ENCODE measurements at places on chromosomes 6 and 20.

DNA sequence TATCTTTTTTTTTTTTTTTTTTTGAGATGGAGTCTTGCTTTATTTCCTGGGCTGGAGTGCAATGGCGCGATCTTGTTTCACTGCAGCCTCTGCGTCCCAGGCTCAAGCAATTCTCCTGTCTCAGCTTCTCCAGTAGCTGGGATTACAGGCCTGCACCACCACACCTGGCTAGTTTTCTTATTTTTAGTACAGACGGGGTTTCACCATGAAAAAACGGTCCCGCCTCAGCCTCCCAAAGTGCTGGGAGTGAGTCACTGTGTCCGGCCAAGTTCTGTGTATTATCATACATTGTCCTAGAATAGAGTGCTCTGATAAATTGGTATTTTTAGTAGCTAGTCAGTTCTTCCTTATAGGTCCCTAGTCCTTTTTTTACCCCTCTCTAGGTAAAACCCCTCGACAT lies 2.8 kb downstream of the SNRPC start:
- no peak for DNase-seq

- no peak for DNase-seq
Observed at GRCh38 chr6:144334150-144334708, 49.1 kb downstream of the UTRN start.

GRCh38 chr6:51027283-51028065 lies 208.8 kb downstream of the TFAP2B start:
- DNase-seq = no peak

- DNase-seq = no peak
Observed at GRCh38 chr6:82364087-82365015, 734 bp downstream of the TPBG start.

- DNase-seq = no peak
Observed at GRCh38 chr20:53099856-53100255, 127.7 kb downstream of the TSHZ2 start.

- DNase-seq = no peak
Observed at GRCh38 chr6:151784441-151785214, 22.9 kb upstream of the ESR1 start.

GRCh38 chr6:84756877-84757276 lies 7.5 kb downstream of the TBX18 start:
- DNase-seq = no peak

GRCh38 chr6:24323632-24324337 lies 34.1 kb downstream of the DCDC2 start:
- DNase-seq = no peak

GRCh38 chr6:76230711-76231110 lies 158.2 kb upstream of the IMPG1 start:
- DNase-seq = no peak

- DNase-seq = no peak
Observed at GRCh38 chr20:50744143-50744792, 12.9 kb downstream of the PARD6B start.

GRCh38 chr6:61134028-61134427 lies 1152.0 kb downstream of the KHDRBS2 start:
- DNase-seq = no peak

- DNase-seq = no peak
Observed at GRCh38 chr20:11231742-11232648, 558.2 kb upstream of the JAG1 start.

DNA sequence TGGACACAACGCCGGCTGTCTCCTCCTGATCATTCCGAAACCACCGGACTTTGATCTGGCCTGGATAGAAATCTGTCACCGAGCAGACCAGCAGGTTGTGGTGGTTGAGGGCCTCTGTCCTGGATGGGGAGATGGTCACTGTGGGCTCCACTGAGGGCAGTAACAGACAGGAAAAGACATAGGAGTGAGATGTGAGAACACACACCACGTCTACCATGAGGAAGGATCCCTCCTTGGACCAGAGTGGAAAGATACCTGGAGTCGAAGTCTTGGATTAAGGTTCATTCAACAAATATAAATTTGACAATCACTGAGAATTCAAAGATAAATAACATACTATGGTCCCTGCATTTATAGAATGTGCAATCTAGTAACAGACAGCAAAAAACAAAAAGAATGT lies 4.4 kb downstream of the HLA-DQB1 start:
- no peak for DNase-seq

DNA sequence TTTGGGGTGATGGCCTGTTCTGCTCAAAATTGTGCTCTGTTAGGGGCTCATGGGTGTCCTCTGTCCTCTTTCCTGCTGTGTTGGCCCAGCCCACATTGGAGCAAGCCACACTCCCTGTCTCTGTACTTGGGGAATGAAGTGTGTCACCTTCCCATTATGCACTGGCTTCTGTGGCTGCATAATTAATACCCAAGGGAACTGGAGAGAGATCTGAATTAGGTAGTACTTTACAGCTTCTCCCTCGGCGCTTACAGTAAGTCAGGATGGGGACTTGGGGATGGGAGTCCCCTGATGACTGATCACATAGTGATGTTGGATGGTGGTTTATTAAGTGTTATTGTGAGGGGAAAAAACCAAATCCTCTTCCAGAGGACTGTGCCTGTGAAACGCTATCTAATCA lies 116.6 kb downstream of the FOXO3 start:
- no peak for DNase-seq

DNA sequence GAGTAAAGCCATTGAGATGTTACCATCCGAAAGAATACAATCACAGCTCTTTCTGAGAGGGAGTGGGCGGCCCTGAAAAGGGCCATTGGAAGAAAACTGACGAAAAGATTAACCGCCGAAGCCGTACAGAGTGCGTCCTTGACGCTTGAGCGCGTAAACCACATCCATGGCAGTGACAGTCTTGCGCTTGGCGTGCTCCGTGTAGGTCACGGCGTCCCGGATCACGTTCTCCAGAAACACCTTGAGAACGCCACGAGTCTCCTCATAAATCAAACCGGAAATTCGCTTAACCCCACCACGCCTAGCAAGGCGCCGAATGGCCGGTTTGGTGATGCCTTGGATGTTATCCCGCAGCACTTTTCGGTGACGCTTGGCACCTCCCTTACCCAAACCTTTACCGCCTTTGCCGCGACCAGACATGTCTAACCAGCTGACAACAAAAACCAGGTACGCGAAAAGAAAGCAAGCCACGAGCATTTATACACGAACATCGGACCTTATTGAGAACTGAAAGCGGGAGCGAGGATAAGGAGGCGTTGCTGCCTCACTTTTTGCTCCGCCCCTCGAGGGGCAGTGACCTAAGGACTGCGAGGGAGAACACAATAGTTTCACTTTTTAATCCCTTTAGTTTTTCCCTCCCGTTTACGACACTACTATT lies 60.3 kb upstream of the HFE start:
- peak; percentile 72 for DNase-seq

GRCh38 chr6:111759331-111759835 lies 113.9 kb downstream of the FYN start:
- no peak for DNase-seq

DNA sequence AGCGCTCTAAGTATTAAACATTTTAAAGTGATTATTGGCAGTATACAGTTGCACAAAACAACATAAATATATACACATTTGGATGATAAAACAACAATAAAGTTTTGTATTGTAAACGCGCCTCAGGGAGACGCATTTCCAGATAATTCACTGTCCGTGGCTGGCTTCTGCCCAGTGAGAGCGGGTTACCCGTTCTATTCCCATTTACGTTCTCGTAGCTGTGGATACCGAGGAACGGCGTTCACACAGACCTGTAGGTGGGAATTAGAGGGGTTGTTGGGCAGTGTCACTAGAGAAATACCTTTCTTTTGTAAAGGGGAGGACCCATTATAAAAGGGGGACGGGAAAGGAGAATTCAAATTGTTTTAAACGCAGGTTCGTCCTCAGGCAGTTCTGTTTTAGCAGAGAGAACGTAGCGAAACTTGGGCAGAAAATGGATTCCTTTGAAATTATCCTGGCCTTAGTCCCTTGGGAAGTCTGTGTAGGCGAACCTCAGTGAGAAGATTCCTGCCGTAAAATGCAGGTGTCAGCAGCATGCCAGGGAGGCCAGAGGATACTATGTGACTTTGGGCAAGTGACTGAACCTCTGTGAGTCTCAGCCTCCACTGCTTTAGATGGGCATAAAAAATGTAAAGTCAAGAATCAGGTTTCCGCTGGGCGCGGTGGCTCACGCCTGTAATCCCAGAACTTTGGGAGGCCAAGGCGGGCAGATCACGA lies 756 bp downstream of the MTG2 start:
- DNase-seq = no peak

- DNase-seq = no peak
Observed at GRCh38 chr6:56706981-56707726, 64.5 kb upstream of the DST start.

GRCh38 chr6:34381081-34381480 lies 11.4 kb downstream of the NUDT3 start:
- no peak for DNase-seq

DNA sequence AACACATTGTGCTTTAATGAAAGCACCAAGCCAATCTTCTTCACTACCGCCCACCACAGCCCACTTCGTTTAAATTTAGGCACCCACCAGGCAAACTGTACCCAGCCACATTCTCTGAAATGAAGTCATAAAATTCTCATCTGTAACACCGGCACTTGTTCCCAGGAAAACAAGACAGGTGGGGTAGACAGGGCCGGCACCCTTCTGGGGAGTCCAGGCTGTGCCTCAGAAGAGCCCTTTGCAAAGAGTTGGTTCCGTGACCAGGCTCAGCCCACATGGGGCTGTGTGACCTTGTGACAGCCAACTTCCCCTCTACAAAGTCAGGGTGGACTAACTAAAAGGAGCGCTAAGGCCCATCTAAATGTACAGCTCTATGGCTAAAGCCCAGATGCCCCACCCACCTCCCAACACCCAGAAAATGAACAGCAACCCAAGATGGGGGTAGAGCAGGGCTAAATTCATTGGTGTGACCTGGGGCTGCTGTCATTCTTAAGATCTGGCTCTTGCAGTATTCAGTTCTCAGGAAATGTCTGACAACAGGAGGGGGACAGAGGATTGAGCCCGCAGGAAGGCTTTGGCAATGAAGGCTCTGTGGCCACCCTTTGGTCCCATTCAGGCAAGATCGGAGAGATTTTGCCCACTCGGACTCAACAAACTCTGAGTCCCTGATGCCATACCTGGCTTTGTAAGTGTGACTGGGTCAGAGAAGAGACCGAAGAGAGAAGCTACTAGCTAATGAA lies 56.7 kb downstream of the TRERF1 start:
- DNase-seq = no peak

DNA sequence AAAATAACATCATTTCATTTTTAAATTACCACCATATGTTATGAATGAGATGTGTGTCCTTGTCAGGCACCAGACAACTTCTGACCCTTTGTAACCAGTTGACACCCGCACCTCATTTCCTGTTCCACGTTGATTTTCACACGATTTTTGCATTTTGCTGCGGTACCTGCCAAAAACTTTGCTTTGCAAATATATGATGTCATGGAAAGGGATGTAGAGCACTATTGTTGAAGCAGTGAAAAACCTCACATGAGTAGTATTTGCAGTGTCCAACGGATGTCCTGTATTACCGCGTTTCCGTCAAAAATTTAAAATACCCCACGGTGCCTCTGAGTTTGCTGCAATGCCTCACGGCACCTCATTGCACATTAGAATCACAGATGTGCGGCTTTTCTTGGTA lies 115.6 kb downstream of the MTHFD1L start:
- no peak for DNase-seq

DNA sequence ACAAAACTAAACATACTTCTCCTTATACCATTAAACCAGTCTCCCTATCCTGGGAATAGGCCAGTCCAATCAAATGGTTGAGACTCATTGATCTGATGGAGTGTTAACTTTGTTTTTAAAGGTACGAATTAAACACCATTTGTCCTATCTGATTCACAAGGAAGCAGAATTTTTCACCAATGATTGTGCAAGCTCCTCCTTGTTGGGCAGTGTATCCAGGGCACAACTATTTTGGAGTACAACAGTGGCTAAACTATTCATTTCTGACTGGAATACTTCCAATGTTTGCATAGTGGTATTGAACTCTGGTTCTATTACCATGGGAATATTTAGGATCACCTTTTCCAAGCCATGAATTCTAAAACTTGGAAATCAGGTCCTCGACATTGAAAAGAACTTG lies 5.4 kb upstream of the PPP1R3G start:
- no peak for DNase-seq

DNA sequence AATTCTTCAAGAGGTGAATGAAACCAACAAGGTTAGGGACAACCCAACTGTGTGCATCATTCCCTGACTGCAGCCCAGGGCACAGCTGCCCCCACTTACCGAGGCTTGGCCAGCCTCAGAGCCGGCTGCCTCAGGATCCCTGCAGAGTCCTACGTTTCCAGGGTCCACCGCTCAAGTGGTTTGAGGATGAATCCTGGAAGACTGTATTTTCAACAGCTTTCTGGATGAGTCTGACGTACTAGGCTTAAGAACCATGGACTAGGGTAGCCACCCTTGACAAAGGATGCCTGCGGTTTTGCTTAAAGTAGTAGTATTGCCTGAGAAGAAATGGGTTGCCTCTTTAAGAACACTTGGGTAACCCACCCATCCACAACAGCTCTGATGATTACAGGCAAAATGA lies 101.4 kb downstream of the FOXC1 start:
- no peak for DNase-seq

DNA sequence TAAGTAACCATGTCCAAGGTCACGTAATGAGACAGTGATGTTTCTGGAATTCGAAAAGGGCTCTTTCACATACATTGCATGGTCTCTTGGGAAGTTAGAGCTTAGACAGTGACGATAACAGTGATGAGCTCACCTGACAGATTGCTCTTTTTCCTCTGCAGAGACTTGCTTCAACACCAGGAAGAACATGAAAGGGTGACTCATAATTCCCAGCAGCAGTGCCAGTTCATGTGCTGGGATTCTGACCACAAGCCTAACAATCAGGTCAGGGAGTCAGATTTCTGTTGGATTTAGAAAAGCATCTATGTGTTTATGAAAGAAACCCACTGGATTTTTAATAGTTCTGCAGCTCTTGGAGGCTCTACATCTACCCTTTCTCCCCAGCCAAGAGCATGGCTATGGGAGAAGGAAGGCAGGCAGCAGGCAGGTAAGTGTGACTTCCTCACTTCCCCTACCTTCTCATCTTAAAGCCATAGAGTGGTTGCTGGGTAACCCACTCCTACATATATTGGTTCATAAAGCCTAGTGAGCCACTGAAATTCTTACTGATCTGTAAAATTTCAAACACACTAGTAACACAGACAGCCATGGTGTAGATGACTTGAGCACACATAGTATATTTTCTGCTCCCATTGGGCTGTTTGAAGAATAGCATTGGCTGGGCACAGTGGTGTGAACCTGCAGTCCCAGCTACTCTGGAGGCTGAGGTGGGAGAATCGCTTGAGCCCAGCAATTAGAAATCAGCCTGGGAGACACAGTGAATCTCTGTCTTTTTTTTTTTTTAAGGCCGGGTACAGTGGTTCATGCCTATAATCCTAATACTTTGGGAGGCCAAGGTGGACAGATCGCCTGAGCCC lies 44.4 kb upstream of the LOC128125822 start:
- no peak for DNase-seq

DNA sequence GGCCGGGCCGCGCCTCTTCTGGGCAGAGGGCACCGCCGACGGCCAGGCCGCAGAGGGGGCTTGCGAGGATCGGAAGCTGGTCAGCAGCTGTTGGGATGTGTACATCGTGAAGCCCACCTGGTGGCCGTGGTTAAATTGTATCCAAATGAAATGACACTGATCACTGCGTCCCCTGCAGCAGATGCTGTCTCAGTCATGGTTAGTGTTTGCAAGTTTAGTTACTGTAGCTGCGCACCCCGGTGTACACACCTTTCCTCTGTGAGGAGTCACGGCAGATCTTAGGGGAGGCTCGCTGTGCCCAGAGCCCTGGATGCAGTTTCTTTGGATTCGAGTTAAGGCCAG lies 653 bp downstream of the NAA20 start:
- DNase-seq = no peak

- DNase-seq = no peak
Observed at GRCh38 chr6:37588735-37589108, 89.0 kb upstream of the CCDC167 start.
